Hematopoietic multipotent progenitor cell treated with erythropoietin and hydrocortisone succinate and interleukin-3 and kit ligand, for 15 days (in vitro differentiated cells): ENCODE measurements at places on chromosomes 7 and 10.

DNA sequence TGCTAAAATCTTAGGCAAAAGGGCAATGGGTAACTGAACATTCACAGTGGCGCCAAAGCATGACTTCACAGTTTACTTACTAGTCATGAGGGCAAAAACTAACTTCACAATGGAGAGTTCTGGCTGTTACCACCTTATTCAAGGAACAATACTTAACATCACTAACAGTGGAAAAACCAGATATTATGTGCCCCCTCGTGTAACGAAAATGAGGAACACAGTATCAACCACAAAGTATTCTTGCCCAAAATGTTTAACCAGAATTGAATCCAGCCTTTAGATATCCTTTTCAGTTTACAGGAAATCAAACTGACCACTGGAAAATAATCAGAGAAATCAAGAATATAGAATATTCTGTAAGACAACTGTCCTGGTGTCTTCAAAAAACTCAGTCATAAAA lies 9.5 kb downstream of the C7orf25 start:
- no peak for DNase-seq

DNA sequence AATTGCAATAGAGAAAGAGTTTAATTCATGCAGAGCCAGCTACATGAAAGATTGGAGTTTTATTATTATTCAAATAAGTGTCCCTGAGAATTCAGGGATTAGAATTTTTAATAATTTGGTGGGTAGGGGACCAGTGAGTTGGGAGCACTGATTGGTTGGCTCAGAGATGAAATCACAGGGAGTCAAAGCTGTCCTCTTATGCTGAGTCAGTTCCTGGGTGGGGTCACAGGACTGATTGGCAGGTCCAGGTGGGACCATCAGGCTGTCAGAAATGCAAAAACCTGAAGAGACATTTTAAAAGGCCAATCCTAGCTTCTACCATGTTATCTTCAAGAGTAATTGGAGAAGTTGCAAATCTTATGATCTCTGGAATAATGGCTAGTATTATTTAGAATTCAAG lies 56.0 kb upstream of the KAT6B start:
- DNase-seq, result no peak

GRCh38 chr10:75400771-75401568 lies 594 bp downstream of the ZNF503 start:
- DNase-seq, result no peak

DNA sequence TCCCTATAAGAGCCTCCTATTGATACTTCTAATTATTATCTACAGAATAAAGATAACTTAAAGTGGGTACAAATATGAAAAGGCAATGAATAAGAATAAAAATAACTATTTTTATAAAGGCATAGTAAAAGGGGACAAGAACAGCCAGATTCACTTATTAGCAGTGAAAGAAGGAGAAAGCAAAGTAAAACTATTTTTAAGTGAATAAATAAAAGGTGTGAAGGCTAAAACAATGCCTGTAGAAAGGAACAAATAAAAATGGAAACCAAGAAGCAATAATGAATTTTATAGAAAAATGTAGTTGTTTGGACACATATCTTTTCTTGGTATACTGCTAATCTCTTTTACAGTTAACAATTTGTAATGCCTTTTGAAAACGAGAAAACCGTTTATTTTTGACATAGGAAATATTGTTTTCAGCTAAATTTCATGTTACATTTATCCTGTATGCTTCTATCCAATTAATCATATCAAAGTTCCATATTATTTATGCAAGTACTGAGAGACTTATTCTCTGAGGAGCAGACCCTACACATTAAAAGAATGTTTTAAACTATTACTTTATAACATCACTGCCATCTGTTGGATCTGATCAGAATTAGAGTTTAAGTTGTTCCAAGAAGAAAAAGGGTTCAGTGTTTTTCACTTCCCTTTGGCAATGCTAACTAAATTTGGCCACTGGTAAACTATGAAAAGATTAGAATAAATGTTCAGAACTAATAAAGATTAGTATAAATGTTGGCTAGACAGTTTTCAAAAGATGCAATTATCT lies 59.1 kb downstream of the ARMC3 start:
- no peak for DNase-seq

GRCh38 chr7:128352153-128352537 lies 8.4 kb upstream of the RBM28 start:
- no peak for DNase-seq

- no peak for DNase-seq
These were observed 131.9 kb downstream of the TRRAP start for GRCh38 chr7:99010281-99010680.

DNA sequence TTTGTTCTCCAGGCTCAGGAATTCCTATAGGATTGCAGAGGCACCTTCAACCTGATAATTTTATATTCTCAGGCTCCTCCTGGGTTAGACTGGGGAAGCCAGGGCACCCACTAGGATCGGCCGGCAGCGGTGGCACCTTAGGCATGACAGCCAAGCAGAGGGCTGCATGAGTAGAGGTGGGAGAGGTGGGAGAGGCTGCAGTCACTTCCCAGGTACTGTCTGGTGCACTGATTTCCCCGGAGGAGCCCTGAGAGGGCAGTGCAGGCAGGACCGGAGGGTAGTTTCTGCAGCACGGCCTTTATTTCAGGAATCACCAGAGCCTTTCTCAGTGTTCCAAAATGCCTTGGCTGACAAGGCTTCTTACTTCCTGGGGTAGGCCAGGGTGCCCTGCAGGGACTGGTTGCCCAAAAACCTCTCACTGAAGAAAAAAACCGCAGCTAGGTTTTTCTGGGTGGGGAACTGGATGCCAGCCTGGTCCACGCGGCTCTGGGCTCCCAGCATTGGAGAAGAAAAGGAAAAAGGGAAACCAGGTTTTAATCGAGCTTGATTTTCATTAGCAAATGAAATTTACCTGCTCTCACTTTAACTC lies 3.6 kb upstream of the HOXA13 start:
- DNase-seq, result no peak

DNA sequence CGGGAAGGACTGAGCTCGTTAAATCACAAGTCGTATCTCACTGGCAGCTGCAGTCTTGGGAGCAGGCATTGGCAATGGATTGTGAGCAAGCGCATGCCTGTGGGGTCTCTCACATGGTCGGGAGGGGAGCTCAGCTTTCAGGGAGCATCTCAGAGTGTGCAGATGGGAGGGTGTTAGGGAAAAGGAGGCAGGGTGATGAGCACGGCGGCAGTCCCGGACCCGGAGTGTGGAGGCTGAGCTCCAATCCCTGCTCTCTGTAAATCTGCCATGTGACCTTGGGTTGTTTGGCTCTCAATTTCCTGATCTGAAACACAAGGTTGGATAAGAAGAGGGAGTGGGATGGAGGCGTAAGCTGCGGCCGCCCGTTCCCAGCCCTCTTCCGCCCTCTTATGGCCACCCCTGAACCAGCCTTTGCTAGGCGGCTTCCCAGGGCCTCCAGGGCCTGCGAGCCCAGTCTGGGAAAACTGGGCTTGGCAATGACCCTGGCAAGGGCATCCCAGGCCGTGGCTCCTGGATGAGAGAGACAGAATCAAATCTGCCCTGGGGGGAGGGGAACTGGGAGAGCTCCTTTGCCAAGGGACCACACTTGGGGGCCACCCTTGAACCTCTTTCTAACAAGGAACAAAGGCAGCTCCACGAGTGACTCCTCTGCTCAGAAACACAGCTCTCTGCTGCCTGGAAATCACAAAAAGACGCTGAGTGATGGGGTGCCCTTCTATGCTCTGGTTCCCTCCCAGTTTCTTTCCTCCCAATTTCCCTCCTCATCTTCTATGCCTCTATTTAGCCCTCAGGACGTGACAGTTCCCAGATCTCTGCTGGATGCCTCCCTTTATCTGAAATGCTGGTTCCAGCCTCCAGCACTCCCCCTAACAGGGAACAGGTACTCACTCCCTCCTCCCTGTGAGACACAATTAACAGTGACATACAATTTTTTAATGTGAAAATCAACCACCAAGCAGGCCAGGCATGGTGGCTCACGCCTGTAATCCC lies 41.7 kb upstream of the LOXL4 start:
- peak; percentile 38 for DNase-seq
